ENCODE measurements at places on chromosomes 3 and 15.

DNA sequence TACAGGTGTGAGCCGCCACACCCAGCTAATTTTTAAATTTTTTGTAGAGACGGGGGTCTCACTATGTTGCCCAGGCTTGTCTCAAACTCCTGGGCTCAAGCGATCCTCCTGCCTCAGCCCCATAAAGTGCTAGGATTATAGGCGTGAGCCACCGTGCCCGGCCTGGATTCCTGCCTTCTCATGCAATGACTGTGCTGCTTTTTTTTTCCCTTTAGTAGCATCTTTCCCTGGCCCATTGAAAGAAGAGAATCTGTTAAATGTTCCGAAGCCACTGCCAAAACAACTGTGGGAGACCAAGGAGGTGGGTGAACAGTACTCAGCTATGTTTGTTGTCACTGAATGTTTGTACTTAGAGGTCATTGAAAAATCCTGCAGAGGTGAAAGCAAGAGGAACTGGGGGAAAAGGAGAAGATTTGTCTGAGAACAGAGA is 88.0 kb downstream of the CRTC3 start:
- DNase-seq = no peak

DNA sequence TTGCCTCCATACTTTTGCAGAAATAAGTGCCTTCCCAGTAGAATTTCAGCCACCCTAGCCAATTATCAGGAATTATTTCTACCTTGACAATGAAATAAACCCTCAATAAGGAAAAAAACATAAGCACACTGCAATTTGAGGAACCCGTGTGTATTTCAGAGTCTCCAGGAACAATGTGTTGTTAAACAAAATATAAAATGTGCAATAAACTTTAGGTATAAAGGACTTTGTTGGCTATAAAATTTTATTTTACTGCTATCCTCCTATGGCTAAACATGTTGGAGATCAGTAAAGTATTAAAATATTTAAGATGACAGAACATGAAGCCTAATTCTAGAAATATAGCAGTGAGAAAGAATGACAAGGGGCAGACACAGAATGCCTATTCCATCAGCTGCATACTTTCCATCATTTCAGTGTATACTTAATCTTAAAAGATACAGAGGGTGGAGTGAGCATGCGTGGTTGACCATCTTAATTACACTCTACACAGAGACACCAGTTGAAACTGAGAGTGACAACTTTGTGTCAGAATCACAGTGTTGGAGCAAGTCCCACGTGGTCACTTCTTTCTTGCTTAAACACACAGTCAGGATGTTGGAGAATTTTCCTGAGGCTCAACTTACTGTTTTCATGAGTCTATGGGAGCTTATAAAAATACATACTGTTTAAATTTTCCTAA is 79.0 kb upstream of the SUCLG2 start:
- no peak for DNase-seq

DNA sequence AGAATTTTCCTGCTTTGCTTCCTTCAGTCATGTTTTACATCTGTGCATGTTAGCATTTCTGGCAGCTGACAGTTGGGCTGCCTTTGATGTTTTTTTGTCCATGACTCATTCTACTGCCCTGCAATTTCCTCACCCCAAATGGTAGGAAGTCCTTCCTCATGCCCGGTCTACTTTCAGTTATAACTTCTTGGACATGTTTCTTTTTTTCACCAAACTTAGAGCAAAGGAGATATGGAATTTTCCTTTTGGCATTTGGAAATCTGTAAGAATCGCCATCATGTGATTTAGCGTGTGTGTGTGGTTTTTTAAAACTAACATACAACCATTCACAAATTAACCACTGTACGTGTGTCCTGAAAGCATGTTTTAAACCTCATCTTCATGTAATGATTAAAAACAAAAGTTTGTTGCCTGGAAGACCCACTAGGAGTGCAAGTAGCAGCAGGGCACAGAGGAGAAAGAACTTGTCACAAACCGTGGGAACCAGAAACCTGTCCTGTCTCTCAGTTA is 430.7 kb upstream of the CFAP20DC start:
- no peak for DNase-seq

- DNase-seq = no peak
Measured at GRCh38 chr3:109112946-109113760, 4.8 kb downstream of the MORC1 start.

GRCh38 chr3:72308641-72309040 is 523.7 kb upstream of the PROK2 start:
- DNase-seq = no peak

GRCh38 chr3:159252772-159253384 is 451.0 kb downstream of the MFSD1 start:
- no peak for DNase-seq

DNA sequence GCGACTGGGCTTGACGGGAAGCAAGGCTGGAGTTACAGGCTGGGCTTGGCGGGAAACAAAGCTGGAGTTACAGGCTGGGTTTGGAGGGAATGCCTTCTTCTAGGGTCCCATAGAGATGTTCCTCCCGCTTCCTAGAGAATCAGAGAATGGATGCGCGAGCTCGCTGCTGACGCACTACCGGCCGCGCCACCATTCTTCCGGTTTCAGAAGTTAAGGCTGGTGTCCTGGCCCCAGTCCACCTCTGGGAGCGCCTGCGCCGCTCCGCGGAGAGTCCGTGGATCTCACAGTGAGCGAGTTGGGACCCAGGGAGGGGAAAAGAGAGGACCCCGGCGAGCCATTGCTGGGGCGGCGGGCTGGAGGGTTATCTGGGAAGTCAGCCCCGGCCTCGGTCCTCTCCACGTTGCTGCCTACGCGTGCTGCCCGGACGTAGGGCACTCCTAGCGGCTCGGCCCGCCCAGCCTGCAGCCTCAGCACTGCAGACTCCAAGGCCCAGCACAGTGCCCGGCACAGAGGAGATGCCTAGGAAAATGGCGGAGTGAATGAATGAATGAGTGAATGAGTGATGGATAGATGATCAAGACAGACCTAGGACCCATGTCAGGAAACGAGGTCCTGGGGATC is at the start of gene ZNF502:
TSS of gene ZNF502 (plus strand) at position 206 of the 621 bp plus-strand sequence. CDS start 7,602 bp downstream, outside the sequence.
- DNase-seq = peak; percentile 65

DNA sequence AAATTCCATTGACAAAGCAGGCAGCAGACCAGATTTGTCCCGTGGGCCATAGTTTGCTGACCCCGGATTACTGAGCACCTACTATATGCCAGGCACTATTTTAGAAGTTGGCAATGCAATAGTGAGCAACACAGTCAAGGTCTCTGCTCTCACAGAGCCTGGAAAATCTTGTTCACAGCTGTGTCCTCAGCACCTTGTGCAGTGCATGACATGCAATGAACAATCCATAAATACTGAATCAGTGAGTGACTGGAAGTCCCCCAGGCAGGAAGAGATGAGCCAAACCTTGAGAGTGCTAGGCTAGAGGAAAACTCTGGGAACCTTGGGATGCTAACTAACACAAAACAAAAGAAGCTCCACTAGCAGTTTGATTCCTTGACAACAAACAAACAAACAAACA is 14.4 kb downstream of the TM4SF1 start:
- no peak for DNase-seq

- DNase-seq = no peak
Measured at GRCh38 chr3:132822837-132823236, 100.6 kb upstream of the NPHP3 start.

DNA sequence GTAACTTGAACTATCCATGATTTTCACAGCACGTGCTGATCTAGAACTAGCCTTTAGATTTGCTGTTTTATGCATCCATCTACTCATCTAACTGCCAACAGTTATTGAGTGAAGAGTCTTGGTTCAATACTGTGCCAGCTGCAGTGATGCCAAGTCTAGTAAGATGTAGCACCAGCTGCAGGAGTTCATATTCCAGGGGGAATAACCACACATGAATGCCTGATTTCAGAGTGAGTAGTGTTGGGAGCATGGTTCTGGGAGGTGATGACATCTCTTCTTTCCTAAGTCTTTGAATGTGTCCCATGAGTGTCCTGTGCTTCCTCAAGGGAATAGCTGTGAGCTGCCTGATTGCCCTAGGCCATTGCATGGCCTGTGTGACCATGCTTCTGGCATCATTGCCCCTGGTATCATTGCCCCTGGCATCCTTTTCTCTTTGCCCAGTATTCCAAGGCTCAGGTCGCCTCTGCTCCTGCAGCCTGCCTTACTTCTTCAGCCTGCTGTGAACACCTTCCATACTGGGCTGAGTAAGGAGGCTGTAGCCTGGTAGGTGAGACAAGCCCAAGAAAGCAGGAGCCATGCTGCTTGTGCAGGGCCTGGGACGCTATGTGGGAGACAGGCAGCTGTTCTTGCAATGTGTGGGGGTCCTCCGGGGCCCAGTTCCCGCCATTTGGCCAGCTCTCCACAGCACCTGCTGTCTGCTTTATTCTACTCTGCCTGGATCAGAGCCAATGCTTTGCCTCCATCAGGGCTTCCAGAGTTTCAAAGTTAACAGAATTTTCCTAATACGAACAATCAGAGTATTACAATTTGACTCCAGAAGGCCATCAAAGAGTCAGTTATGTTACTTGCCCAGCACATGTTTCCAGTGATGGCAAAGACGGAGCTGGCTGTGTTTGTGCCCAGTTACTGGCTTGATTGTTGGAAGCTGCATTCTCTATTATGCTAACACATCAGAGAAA is 73.2 kb downstream of the CLSTN2 start:
- no peak for DNase-seq
